ENCODE measurements at places on chromosomes 3 and 15.

- DNase-seq, result no peak
Measured at GRCh38 chr3:23961066-23961465, 16.0 kb downstream of the NR1D2 start.

DNA sequence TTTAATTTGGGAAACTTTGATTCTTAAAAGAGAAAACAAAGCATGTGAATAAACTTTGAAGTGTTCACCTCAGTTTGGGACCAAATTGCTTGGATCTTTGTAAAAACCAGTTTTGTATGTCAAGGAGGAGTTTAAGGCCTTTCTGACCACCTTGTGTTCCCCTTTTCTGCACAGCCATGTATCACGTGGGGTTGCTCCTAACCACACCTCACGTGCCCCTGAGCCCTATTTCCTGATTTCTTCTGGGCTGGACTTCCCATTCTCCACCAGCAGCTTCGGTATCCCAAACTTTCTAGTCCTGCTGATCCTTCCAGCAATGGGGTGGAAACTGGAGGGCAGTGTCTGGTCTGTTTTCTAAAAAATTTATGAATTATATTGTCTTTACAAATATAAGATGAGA lies 76.4 kb upstream of the STT3B start:
- DNase-seq, result no peak

DNA sequence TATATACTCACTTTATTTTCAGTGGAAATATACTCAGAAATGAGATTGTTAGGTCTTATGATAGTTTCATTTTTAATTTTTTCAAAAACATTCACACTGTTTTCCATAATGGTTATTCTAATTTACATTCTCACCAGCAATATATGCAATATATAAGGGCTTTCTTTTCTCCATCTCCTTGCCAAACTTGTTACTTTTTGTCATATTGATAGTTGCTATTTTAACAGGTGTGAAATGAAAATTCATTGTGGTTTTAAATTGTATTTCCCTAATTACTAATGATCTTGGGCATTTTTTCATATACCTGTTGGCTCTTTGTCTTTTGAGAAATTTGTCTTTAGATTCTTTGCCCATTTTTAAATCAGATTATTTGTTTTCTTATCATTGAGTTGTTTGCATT lies 325.2 kb downstream of the DIPK2A start:
- no peak for DNase-seq

DNA sequence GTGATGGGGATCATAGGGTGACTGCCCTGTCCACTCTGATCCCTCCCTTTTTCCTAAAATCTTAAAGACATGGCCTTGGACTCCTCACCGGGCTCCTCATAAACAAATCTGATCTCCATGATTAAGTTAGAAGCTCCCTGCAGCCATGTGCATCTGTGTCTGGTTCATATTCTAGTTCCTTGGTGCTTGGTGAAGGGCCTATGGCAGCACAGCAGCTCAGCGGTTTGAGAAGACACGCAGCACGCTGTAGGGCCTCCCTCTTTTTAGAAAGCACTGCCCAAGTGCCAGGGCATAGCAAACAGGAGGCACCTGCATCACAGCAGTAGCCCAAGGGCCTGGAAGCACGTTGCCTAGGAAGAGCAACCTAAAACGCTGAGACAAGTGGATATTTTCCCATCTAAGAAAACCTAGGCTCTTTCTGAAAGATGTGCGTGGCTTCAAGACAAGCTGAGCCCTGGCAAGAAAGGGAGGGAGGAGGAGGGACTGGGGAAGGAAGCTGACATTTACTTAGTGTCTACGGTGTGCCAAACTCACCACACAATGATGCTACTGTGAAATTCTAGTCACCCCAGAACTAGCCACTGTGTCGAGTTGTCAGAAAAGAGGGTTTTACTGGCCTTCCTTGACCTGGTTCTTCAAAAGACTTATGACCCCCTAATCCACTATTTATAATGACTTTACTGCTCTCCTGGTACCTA lies 14.9 kb upstream of the ULK3 start:
- DNase-seq, result no peak

- DNase-seq, result no peak
Measured at GRCh38 chr3:10466186-10466585, 39.2 kb downstream of the ATP2B2 start.

GRCh38 chr3:119748991-119749390 lies 32.9 kb upstream of the NR1I2 start:
- DNase-seq, result no peak

DNA sequence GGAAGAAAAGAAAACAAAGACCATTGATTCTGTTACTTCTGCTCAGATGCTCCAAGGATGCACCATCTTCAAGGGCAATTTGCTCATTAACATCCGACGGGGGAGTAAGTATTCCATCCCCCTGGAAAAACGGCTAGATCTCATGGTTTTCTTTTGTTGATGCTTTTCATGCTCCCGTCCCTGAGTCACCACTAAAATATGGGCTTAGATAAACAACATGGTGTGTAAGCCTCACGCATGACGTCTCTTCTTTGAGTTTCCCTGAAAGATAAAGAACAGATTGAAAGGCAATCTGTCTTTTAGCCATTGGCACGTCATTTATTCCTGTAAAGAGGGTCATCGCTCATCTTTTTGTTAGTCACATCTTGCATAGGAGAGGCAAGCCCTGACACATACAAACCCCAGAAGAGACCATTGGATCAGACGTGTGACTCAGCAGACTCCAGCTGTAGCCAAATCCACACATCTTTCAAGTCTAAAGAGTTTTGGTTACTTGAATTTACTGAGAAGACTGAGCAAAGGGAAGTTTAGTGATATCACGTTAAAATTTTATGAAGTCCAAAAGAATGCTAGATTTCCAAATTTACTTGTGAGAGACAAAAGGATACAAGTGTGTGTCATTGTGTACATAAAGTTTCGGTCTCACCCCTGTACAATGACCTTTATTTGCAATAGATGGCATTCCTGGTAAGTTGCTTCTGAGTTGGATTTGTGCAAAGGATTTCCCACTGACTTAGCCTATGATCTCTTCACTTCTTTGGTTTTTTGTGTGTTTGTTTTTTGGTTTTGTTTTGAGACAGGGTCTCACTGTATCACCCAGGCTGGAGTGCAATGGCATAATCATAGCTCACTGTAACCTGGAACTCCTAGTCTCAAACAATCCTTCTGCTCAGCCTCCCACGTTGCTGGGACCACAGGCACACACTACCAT lies 110.5 kb downstream of the PGPEP1L start:
- DNase-seq, result no peak

- no peak for DNase-seq
Measured at GRCh38 chr3:154818676-154819255, 261.4 kb upstream of the MME start.

DNA sequence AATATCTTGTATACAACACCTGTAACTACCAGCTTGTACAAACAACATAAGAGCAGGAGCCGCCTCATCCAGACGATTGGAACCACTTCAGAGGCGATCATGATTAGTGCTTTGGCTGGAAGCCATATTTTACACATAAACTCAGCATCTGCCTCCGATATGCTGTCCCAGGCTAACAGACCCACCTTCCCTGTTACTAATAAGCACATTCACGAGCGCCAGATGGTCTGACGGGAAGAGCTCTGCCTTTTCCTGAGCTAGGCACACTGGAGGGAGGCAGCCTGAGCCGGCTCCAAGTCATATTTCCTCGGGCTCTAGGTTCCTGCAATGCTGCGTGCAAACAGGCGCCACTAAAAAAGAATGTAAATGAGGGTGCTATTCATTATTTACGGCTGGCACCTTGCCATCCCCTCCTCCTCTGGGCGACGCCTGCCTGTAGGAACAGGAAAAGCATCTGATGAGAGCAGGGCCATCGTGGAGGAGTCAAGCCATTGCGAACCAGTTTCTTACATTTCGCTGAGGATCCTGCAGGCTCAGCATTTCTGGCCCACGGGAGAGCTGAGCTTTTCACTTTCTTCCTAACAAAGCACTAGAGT lies 98.2 kb downstream of the ANXA2 start:
- DNase-seq, result no peak

DNA sequence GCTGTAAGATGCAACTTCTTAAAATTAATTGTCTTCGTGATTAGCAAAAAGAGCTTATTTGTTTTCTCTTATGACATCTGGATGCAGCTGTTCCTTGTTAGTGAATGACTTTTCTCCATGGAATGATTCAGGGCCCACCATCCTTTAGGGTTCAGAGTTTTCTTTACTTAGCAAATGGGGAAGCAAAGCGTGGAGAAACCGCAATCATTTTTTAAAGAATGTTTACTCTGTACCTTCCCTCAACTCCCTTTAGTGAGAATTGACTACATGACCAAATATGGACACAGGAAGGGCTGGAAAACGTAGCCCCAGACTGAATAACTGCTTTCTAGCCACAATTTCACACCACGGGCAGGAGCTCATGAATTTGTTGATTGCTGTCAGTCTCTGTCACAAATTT lies 130.1 kb downstream of the EDEM1 start:
- no peak for DNase-seq

DNA sequence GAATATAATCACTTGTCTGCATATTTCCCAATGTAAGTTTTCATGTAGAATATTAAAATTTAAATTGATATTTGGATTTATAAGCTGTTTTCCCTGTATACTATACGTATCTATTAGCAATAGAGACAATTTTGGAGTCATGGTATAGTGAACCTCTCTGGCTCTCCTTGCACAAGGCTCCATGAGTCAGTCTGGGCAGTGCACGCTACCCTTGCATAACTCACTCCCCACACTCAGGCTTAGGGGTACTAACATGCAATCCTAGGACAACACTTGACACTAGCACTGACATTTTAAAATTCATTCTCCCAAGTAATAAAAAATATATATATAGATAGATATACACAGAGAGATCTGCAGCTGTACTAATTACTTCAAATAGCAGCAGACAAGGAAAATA lies 39.2 kb downstream of the SLC24A1 start:
- no peak for DNase-seq

All from stimulated activated CD4-positive, alpha-beta T cell treated with anti-CD3 and anti-CD28 coated beads, Interleukin-12 subunit alpha, Interleukin-12 subunit beta, amount 100 ng/mL, for 24 hours (primary cell).